GDM1 (cell line): ENCODE measurements at places on chromosomes 12 and 14.

DNA sequence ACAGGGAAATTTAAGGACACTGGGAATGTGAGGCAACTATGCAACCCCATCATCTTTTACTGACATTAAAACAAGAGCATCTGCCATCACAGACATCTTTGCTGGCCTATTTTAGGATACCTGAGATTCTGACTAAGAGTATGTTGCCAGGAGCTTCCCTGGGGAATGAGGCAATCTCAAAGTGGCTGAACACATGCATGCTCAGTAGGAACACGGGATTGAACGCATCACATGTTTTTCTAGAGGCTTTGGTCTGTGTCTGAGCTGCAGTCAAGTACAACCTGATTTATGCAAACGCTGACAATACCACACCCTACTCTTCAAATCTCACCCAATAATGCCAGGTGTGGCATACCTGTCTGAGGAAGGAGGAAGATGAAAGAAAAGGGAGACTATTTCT is 416.5 kb downstream of the NELL2 start:
- no peak for DNase-seq

DNA sequence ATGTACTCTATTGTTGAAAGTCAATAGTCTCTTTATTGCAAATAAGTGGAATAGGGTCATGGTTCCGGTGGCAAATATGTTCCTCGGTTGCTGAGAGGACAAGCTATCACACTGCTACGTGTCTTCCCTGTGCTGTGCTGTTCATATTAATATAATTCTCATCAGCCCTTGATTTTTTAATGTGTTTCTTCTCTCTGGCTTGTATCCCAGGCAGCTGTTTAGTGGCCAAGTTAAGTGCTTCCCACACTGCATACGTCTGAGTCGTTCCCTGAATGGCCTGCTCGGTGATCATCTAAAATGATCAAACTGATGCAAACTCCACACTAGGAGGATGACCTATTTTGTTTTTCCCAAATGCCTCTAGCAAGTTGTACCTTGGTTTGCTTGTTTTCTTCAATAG is 186.4 kb downstream of the ANO6 start:
- no peak for DNase-seq

DNA sequence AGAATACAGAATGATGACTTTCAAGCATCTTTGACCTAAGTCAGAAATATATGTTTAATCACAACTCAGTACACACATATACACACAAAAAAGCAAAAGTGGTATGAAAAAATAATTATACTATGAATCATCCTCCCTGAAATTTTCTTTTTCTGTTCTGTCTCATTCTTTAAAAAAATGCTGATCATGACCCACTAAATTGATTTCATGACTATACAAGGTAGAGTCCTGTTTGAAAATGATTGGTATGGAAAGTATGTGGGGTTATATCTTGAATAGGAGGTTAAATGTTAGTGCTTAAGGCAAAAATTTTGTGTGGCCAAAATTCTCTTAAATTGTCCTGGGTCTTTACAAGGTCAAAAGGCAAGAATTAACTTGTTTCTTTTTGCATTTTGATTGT is 80.4 kb downstream of the SUDS3 start:
- DNase-seq = no peak

DNA sequence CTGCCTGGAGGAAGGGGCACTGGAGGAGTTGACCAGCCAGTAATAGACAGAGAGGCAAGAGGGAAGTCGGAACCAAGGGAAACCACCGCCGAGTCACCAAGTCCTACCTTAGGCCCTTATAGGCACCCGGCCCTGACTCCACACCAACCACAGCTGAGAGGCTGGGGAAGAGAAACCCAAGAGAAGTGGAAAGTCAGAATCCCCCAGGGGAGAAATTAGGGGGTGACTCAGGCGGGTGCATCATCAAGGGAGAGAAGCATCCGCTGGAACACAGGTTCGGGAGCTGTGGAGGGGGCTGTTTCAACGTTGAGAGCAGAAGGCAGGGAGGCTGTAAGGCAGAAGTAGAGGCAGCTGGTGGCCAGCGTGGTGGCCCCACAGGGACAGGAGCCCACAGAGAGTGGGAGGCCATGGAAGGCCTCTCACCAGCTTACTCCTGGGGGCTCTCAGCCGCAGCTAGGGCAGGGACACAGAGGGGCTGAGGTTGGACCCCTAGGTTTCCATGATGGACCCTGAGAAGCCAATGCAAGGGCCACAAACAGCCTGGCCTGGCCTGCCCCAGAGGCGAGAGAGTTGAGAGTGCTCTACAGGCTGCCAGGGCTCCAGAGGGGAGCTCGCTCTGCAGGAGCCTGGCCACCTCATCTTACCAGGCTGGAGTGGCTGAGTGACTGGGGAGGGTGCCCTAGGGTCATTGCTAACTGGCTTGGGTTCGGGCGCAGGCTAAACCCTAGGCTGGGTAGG is 1.4 kb upstream of the TRMT61A start:
- no peak for DNase-seq

DNA sequence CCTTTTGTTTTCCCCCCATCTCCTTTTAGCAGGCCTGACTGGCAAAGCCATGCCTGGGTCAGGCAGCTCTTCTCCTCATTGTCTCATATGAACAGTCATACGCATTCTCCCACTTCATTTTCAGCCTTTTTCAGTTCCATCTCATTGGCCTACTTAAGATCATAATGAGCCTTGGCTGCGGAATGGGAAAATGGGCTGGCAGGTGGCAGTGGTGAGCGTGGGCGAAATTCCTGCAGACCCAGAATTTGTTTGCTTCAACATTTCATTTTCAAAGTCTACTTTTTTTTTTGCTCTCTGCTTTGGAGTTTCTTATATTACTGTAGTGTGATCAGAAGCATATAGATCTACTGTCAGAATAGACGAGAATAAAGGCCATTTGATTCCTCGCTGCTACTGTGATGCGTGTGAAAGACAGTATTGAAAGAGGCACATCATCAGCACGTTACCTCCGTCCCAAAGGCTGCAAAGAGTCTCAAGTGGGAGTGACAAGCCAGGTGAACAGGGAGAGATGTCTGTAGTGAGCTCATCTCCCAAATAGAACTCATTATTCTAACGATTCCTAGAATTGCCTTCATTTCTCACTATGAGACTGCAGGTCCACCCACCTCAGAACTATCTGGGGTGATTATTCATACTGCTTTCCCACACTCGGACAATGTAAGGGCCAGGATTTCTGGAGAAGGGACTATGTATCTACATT is 73.7 kb downstream of the TBK1 start:
- no peak for DNase-seq

- no peak for DNase-seq
Observed at GRCh38 chr14:90193925-90194324, 62.4 kb upstream of the PSMC1 start.

DNA sequence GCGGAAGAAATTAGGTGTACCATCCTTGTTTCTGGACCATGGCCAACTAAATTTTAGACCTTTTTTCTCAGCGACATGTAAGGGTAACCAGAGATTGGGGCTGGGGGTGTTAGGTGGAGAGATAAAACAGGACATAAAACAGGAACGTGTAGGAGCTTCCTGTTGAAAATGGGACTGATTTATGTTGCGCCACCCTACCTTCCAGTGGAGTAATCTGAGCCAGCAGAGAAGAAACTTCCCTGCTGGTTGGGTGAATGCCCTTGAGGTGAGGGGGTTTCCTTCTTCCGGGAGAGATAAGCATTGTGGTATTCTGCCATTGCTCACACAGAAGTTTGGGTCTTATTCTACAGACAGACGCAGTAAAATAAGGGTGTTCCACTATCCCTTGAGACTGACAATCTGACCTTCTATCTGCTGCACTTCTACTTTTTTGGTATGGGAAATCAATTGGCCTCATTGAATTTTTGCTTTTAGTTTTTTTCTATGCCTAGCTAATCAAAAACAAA is 417.6 kb downstream of the PCNX1 start:
- DNase-seq = peak; percentile 3

- DNase-seq = no peak
Observed at GRCh38 chr12:5170844-5171243, 127.2 kb downstream of the KCNA5 start.

DNA sequence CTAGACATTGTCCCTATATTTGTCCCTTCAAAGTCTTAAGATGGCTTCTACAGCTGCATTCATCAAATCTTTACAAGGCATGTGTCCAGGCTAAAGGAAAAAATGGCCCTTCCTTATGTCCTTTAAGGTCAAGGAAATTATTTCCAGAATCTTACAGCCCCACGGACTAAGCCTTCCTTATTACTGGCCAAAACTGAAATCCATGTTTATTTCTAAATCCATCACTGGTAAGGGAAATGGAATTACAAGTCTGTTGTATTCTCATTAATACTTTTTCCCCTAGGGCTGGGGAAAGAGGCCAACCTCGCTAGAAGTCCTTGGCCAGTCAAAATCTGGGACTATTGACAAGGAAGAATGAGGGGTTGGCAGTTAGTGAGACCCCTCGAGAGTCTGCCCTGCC is 252.5 kb downstream of the TMEM132C start:
- DNase-seq = no peak

- DNase-seq = peak; percentile 59
Observed at GRCh38 chr12:53344824-53345485, 8.8 kb upstream of the SP7 start.

DNA sequence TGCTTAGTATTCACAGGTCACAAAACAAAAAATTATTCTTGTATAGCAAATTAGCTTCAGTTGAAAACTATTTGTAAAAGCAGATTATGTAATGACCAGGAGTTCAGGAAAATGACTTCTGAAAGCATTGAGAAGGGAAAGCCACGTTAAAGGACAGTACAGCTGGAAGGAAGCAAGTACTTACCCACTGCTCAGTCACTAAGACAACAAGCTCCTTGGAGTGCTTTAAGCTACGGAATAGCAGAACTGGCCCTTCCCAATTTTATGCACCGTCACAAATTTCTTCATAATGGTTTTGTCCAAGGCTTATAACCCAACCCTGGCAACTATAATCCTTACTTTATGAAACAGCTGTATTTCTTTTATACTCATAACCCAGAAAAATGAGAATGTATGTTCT is 13.0 kb upstream of the SNAPC1 start:
- DNase-seq = no peak

- DNase-seq = no peak
Observed at GRCh38 chr12:34399631-34400410, 377.5 kb downstream of the ALG10 start.

GRCh38 chr14:25350802-25351201 is 300.9 kb upstream of the STXBP6 start:
- no peak for DNase-seq
